Activated T-helper 1 cell treated with anti-CD3 and anti-CD28 coated beads, Interleukin-2, amount 50 U/mL, for 16 hours (primary cell): ENCODE measurements at places on chromosomes 13 and 19.

GRCh38 chr19:1161716-1162115 is 12.4 kb downstream of the SBNO2 start:
- DNase-seq, result no peak

- DNase-seq, result no peak
These were observed 266.3 kb downstream of the DNAJC15 start for GRCh38 chr13:43289470-43290255.

GRCh38 chr19:5407356-5407755 is 47.9 kb upstream of the ZNRF4 start:
- no peak for DNase-seq

GRCh38 chr13:59303433-59303832 is 860.3 kb downstream of the DIAPH3 start:
- DNase-seq, result no peak

DNA sequence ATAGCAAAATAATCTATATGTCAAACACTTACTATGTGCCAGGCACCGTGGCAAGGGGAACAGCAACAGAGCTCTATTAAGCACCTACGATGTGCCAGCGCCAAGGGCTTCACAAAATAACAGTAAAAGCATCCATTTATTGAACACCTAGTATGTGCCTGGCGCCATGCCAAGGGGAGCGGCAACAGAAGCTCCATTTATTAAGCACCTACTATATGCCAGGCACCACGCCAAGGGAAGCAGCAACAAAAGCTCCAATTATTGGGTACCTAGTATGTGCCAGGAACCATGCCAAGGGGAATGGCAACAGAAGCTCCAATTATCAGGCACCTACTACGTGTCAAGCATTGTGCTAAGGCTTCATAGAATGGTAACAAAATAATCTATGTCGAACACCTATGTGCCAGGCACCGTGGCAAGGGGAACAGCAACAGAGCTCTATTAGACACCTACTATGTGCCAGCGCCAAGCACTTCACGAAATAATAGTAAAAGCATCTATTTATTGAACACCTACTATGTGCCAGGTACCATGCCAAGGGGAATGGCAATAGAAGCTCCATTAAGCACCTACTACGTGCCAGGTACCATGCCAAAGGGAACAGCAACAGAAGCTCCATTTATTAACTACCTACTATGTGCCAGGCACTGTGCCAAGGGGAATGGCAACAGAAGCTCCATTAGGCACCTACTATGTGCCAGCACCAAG is 107.7 kb downstream of the PTPRS start:
- DNase-seq, result no peak

DNA sequence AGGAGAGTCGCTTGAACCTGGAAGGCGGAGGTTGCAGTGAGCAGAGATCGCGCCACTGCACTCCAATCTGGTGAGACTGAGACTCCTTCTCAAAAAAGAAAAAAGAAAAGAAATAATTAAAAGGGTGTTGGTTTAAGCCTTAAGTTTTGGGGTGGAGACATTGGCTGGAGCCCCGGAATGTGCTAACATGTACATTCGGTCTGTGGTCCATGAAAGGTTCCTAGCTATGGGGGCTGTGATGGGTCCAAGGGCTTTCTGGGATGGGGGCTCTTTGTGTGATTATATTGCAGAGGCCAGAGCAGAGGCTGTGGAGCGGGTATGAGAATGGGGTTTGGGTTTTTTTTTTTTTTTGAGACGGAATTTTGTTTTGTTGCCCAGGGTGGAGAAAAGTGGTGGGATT is 14.4 kb downstream of the NFKBID start:
- DNase-seq, result no peak

- no peak for DNase-seq
These were observed 62.3 kb downstream of the KCNC3 start for GRCh38 chr19:50266896-50267295.

GRCh38 chr13:86681223-86681622 is 882.0 kb upstream of the SLITRK6 start:
- no peak for DNase-seq

DNA sequence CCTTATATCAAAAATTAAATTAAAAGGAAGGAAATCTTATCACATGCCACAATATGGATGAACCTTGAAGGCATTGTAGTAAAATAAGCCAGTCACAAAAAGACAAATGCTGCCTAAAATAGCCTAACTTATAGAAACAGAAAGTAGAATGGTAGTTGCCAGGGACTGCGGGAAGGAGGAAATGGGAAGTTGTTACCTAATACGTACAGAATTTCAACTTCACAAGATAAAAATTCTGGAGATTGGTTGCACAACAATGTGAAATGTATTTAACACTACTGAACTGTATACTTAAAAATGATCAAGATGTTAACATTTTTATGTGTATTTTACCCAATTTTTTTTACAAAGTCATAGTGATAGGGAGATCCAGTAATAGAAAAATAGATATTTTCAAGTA is 10.2 kb upstream of the N4BP2L2 start:
- DNase-seq, result no peak

DNA sequence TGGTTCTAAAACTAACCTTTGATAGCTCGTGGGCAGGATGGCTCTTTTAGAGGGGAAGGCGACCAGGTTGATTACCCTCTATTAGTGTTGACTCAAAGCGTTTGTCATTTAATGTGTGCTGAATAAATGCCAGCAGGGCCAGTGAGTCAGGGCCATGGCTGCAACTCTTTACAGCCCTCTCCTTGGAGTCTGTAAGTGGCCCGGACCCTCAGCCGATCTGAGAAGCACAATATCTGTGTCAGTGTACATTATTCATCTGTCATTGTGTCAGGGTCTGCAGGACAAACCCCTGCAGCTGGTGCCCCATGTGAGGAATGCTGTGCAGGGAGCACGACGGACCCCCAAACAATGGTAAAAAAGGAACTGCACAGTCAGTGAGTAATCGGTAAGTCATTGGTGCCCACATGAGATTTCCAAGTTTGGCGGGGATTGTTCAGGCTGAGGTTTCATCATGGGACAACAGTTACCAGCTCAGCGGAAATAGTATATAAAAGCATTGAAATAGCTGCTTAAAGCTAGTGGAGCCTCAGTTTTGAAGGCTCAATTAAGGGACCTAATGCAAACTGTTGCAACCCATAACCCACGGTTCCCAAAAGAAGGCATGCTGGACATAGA is 139.1 kb downstream of the ZNF675 start:
- no peak for DNase-seq

GRCh38 chr13:97327086-97327485 is 105.0 kb downstream of the MBNL2 start:
- DNase-seq, result no peak

GRCh38 chr13:82294226-82294625 is 1588.0 kb downstream of the SLITRK1 start:
- no peak for DNase-seq

DNA sequence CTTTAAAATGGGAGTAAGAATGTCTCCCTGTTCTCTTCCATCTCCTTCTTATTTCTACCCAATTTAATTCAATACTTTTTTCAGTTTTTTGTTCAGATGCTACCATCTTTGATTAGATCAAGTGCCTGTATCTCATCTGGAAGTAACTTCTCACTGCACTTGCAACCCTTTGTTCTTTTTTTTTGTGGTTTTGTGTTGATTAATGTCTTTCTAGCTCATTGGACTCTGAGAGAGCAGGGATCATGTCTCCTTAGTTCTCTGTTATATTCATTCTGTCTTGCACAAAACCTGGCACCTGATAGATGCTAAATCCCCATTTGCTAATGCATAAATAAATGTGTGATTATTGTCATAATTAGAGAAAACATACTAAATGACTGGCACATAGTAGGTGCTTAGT is 834 bp upstream of the ITGBL1 start:
- no peak for DNase-seq

- DNase-seq, result no peak
These were observed at the start of gene CD70 for GRCh38 chr19:6590827-6591319. Gene CD70, minus strand, starts transcription at chr19:6591150. Its CDS starts 148 bp downstream, at chr19:6591002.
